ENCODE measurements at places on chromosomes 5 and 9.

- DNase-seq, result no peak
These were observed at the start of gene TRAF1 for GRCh38 chr9:120926397-120926928. Gene TRAF1, minus strand, starts transcription at chr9:120926796. Its CDS starts 721 bp downstream, at chr9:120926075.

DNA sequence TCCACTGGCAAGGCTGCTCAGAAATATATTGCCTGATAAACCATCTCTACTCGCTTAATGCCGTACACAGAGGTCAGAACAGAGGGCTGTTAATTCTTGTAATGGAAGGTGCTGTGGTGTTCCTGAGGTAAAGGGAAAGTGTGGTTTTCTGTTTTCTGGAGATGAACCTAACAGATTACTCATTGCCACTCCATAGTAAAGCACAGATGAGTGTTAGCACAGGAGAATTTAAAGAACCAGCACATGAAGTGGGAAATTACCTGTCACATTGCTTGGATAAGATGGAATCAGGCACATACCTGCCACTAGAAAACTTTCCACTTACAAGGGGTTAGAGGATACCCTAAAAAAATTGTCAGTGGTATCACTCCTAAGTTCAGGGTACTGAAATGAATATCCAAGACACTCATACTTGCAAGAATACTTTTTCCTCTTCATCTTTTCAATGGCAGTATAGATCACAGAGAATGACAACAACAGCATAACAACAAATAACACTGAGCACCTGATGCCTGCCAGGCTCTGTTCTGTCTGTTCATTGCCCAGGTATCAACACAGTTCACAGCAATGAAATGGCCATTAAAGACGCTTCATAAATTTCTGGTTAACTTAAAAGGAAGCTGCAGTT, 152.9 kb upstream of the GNA14 start:
- no peak for DNase-seq

DNA sequence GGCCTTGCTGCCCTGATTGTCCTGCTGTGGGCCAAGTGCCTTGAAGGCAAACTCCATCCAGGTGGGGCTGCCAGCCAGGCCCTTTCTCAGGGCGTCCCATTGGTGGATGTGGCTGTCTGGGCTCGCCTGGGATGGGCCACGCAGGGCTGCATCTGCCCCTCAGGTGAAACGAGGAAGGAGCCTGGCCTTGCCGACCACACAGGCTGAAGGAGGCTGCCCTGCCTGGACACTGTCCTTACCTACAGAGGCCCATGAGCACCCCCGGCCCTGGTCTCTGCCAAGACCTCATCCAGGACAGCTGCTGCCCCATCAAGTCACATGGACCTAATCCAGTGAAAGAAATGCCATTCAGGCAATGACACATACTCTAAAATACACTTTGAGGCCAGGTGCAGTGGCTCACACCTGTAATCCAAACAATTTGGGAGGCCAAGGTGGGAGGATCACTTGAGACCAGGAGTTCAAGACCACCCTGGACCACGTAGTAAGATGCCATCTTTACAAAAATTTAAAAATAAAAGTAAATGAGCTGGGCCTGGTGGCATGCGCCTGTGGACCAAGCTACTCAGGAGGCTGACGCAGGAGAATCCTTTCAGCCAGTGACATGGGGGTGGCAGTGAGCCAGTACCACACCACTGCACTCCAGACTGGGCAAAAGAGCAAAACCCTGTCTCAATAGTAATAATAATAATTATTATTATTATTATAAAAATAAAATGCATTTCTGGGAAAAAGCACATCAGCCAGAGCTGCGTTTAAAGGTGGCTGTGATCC, 33.9 kb downstream of the PNPLA7 start:
- peak; percentile 39 for DNase-seq

GRCh38 chr5:133868946-133869518, 99.4 kb downstream of the C5orf15 start:
- peak; percentile 35 for DNase-seq

DNA sequence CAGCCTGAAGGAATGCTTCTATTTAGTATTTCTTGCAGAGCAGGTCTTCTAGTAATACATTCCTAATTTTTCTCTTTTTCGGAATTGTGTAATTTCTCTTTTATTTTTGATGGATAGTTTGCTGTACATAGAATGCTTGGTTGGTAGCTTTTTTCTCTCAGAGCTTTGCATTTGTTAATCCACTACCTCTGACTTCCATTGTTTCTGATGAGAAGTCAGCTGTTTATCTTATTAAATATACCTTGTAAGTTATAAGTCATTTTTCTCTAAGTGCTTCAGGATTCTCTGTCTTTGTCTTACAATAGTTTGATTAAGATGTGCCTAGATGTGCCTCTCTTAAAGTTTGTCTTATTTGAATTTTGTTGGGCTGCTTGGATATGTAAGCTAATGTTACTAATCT, 101.9 kb downstream of the HTR1A start:
- no peak for DNase-seq
